ENCODE measurements at places on chromosomes 6 and 20. TPM values are rescaled to one million over a fixed set of nuclear protein-coding genes. Genes with fewer than 3 reads are reported as not detected.

Gene GID8
- total RNA-seq: 30.2 TPM

Gene SAMD5
- 8.8 TPM for total RNA-seq

GRCh38 chr20:35563834-35564233, 22.0 kb downstream of the ERGIC3 start:
- no peak overlapping the region for H3K4me3 ChIP-seq
- no peak overlapping the region for H3K27ac ChIP-seq
- no peak for DNase-seq
- no peaks in the 10 kb centered on the region for H3K4me1 ChIP-seq
- no peaks in the 10 kb centered on the region for H3K27me3 ChIP-seq

Gene PRRT1
- total RNA-seq: 0.48 TPM

GRCh38 chr20:62430311-62430853, 3.0 kb upstream of the RBBP8NL start:
- no peak overlapping the region for H3K27ac ChIP-seq
- H3K27me3 ChIP-seq: no peaks in the 10 kb centered on the region
- H3K36me3 ChIP-seq: no peaks in the 10 kb centered on the region
- no peak overlapping the region for H3K4me3 ChIP-seq
- DNase-seq: no peak

Gene BTN2A1
- 19.6 TPM for total RNA-seq

- no peaks in the 10 kb centered on the region for H3K4me1 ChIP-seq
- DNase-seq: no peak
- no peak overlapping the region for H3K4me3 ChIP-seq
- H3K27ac ChIP-seq: no peak overlapping the region
- no peaks in the 10 kb centered on the region for H3K36me3 ChIP-seq
Measured at GRCh38 chr20:57071954-57072583, 194.4 kb downstream of the BMP7 start.

GRCh38 chr6:37860226-37860839, 40.8 kb downstream of the ZFAND3 start:
- H3K4me3 ChIP-seq: no peak overlapping the region
- no peaks in the 10 kb centered on the region for H3K36me3 ChIP-seq
- no peak overlapping the region for H3K27ac ChIP-seq
- no peaks in the 10 kb centered on the region for H3K4me1 ChIP-seq
- no peak for DNase-seq

DNA sequence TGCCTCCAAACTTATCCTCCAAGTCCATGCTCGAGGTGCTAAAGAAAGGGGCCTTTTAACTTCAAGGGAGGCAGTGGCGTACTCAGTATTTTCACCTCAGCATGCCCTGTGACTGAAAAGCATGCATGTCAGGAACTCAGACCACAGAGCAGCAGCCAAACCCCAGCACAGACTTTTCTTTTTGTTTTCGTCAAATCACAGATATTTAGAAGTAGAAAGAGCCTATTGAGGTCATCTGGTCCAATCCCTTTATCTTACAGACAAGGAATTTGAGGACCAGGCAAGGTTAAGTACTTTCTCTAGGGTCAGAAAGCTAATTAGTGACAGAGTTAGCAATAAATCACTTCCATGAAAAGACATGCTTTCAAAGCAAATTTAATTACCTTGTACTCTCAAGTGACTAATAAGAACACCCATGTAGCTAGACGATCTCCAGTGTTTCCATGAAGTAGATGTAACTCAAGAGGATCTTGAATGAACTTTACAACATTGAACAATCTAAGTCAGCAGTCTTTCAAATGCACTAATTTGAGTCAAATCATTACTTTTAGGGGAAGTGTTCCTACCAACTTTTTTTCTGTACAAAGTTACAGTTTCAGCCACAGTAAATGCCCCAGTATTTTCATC, 35.9 kb downstream of the MOXD1 start:
- no peaks in the 10 kb centered on the region for H3K27me3 ChIP-seq
- DNase-seq: no peak
- no peak overlapping the region for H3K27ac ChIP-seq
- H3K4me1 ChIP-seq: no peaks in the 10 kb centered on the region
- H3K36me3 ChIP-seq: no peaks in the 10 kb centered on the region
- no peak overlapping the region for H3K4me3 ChIP-seq

Gene BHLHE23
- not detected for total RNA-seq

DNA sequence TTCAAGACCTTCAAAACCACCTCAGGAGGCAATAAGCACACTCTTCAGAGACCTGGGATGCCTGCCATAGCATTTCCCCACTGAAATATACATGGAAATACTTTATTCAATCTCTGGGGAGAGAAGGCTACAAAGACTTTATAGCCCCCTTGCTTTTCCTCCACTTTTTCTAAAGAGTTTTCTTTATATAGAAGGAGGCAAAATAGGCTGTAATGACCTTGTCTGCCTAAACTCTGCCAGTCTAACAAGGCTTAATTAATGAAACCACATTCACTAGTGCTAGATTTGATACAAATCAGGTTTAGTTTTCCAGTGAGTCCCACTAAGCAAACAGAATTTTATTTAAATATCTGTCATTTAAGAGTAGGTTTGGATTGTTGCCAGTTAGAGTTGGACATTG, 114.9 kb downstream of the ADGRG6 start:
- no peaks in the 10 kb centered on the region for H3K27me3 ChIP-seq
- no peak overlapping the region for H3K4me3 ChIP-seq

- no peak for DNase-seq
- no peaks in the 10 kb centered on the region for H3K27me3 ChIP-seq
- H3K27ac ChIP-seq: no peak overlapping the region
- no peaks in the 10 kb centered on the region for H3K4me1 ChIP-seq
- H3K36me3 ChIP-seq: no peaks in the 10 kb centered on the region
Measured at GRCh38 chr6:9066726-9067125, 631.4 kb upstream of the SLC35B3 start.

GRCh38 chr20:36384022-36384619, 78.0 kb downstream of the DLGAP4 start:
- DNase-seq: no peak
- no peak overlapping the region for H3K4me3 ChIP-seq
- no peak overlapping the region for H3K27ac ChIP-seq

- H3K27me3 ChIP-seq: no peaks in the 10 kb centered on the region
- H3K36me3 ChIP-seq: peaks cover 8% of the 10 kb centered on the region
- peak overlapping the region; percentile 78 for H3K4me3 ChIP-seq
- DNase-seq: peak; percentile 55
Measured at GRCh38 chr6:134170844-134171243, 118.4 kb upstream of the SLC2A12 start.

Gene VTA1
- total RNA-seq: 58.8 TPM

Gene CPNE5
- 0.96 TPM for total RNA-seq

DNA sequence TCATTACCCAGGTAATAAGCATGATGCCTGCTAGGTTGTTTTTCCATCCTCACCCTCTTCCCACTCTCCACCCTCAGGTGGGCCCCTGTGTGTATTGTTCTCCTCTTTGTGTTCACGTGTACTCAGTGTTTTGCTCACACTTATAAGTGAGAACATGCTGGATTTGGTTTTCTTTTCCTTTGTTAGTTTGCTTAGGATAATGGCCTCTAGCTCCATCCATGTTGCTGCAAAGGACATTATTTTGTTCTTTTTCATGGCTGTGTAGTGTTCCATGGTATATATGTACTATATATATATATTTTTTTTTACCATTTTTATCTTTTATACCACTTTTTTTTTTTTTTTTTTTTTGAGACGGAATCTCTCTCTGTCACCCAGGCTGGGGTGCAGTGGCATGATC, 71.9 kb downstream of the RSPH3 start:
- no peaks in the 10 kb centered on the region for H3K27me3 ChIP-seq
- H3K4me1 ChIP-seq: no peaks in the 10 kb centered on the region
- no peak overlapping the region for H3K27ac ChIP-seq
- H3K4me3 ChIP-seq: no peak overlapping the region
- H3K36me3 ChIP-seq: no peaks in the 10 kb centered on the region
